Bronchial epithelial cell (primary cell): ENCODE measurements at places on chromosomes 11 and 22. TPM values are rescaled to one million over a fixed set of nuclear protein-coding genes. Genes with fewer than 3 reads are reported as not detected.
A peak's percentile ranks its signal among the peaks of the same experiment; 100 is the strongest.

GRCh38 chr22:19808873-19809478 lies 45.7 kb downstream of the GNB1L start:
- DNase-seq: no peak

DNA sequence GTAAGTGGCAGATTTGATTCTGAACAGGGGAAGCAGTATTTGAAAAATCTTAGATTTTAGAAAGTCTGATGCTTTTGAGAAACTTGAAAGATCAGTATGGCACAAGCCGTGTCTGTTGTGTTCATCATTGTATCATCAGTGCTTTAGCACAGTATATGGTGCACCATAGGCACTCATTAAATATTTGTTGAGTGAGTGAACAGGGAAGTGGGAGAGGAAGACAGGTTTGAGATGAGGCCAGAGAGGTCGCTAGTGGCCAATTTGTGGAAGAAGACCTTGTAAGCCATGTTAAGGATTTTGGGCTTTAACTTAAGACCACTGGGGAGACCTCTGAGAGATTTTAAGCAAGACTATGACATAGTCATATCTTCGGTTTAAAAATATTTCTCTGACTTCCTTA lies 12.9 kb downstream of the CHEK1 start:
- no peak for DNase-seq

DNA sequence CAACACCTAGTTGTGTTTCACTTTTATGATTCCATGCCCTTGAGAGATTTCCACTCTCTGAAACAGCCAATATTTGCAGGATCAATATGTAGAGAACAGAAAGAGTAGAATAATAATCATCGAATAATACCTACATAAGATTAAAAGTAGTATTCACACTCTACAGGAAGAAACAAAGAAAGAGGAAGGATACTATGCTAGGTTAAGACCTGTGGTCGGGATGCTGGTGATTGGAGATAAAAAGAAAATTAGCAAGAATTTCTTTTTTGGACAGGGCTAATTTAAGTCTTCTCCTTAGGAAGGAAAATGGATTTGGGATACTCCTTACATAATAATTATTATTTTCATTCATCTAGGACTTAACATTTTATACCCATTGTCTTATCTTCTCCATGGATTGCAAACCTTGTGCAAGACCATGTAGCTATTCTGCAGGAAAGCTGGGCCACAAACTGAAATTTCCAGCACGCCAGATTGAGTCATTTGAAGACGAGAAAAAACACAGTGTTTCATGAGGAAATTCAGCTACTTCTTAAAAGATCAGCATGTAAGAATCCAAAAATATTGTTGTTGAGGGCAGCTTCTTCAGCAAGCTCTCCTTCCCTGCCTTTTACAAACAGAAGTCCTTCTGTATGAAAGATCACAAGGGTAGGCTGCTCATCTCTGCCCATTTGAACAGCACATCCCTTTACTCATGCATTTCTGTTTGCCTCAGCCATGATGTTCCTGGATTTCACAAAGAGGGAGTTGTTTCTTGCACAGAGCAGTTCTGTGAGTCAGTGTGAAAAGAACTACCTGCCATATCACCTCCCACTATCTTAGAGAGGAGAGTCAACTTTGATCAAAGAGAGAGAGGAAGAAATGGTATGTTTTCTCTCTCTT lies 90.7 kb downstream of the FAM76B start:
- DNase-seq: peak; percentile 88

DNA sequence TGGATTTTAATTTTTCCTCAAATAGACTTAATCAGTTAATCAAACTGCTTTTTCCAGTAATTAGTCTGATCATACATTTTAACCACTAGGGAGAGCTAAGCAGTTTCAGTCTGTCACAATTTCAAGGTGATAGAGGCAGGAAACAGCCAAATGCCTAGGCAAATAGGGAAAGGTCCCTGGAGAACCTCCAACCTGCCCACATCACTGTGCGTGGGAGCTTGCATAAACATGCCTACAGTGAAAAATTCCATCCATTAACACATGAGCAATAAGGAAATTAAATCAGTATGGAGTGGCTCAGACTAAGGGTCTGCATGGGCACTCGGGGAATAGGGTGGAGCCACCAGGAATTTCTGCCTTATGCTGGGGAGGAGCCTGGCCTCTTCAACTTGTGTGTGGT lies 74.6 kb downstream of the AASDHPPT start:
- peak; percentile 97 for DNase-seq

GRCh38 chr11:6895010-6895409 lies 2.7 kb upstream of the OR2D2 start:
- no peak for DNase-seq

DNA sequence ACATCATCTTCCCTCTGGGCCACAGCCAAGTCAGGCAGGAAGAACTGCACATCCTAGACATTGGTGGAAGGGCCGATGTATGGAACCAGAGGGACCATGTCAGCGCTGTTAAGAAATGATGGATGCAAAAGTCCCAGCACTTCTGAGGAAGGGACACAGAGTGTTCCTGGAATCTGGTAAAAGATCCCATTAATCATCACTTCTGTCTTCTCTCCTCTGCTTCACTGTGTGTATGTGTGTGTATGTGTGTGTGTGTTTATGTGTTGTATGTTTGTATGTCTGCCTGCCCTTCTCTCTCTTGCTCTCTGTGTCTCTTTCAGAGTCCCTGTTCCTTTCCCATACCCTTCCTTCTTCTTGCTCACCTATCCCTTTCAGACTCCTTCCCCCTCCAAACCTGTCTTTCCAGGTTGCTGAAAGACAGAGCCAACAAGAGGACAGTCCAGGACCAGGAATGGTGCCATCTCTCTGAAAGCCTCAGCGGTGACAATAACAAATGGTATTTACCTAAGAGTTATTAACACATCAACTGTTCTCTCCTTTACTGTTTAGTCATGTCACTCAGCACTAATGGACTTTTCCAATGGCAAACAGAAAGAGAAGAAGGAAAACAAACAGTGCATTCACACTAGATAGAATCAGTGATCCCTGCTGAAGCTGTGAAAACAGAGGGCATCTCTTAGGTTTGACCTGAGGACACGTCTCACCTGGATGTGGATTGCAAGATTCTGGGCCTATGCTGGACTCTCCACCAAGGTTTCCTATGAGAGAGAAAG lies 47.1 kb downstream of the EHF start:
- peak; percentile 50 for DNase-seq

DNA sequence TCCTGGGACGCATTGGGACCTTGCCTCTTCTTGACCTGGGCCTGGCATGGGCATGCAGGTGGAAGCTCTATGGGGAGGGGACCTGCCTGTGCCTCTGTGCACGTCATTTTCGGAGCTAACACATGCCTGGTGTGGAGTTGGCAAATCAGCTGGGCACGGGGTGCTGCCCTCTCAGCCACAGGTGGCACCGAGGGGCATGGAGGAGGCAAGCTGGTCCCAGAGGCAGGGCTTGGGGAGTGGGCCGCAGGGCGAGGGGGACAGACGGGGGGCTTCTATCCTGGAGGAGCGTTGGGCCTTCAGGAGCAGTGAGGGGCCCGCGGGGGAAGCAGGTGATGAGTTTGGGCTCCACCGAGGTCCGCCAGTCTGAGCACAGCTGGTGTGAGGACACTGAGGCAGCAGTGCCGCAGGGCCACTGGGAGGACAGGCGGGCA lies 362.0 kb downstream of the TBC1D22A start:
- DNase-seq: no peak

- DNase-seq: no peak
These were observed 237.9 kb downstream of the LUZP2 start for GRCh38 chr11:24734742-24735237.

DNA sequence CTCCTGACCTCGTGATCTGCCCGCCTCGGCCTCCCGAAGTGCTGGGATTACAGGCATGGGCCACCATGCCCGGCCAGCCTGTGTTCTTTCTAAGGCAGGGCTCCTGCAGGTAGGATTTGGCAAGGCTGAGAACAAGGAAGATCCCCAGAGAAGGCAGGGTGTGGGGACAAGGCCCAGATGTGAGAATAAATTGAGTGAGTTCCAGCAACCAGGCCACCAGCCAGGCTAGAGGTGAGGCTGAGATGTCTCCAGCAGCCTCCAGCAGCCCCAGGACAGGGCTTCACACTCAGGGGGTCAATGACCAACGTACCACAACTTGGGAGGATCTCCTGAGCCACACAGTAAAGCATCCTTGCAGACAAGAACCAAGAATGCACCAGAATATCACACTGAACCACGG lies 75.1 kb downstream of the BUD13 start:
- no peak for DNase-seq

- DNase-seq: no peak
These were observed 32.8 kb upstream of the YPEL1 start for GRCh38 chr22:21768435-21768834.

DNA sequence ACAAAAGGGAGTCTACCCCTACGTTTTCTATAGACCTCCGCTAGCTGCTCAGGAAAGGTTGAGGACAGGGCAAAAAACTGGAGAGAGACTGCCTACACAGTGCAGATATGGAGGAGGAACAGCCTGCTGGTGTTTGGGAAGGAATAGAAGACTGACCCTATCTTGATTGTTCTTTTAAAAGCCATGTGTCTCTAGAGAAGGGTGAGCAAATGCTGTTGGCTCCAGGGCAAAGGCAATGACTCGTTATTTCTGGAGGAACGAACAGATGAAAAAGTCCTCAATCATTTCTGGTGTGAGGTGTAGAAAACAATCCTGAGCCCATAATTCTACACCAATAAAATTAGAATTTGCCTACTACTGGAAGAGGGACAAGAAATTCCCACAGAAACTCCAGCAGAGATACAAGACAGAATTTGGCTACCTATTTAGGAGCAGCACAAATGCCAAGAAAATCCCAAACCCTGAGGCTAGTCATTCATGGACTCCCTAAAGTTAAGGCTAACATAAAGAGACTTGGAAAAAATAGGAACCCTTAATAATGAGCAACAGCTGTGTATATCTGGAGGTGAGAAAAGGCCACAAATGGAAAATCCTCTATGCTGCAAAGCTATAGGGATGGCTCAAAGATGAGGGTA lies 1206.3 kb upstream of the CNTN5 start:
- peak; percentile 30 for DNase-seq

- no peak for DNase-seq
These were observed 133.6 kb downstream of the CASP12 start for GRCh38 chr11:104764710-104765045.

GRCh38 chr22:38652859-38653258 lies 3.3 kb downstream of the FAM227A start:
- DNase-seq: peak; percentile 16

Gene SYVN1
- 11.6 and 19.7 TPM in 2 replicates for total RNA-seq

Gene RIN1
- 19.0 and 19.7 TPM in 2 replicates for total RNA-seq

Gene GAL3ST1
- 0.13 and 0.26 TPM in 2 replicates for total RNA-seq

Gene GSTT2
- total RNA-seq: not detected in 2 replicates

Gene SLC22A6
- not detected in 2 replicates for total RNA-seq

Gene CEND1
- not detected in 2 replicates for total RNA-seq

Gene MRGPRF
- total RNA-seq: 0.53 TPM in 1 of 2 replicates, not detected in the other
